ENCODE measurements at places on chromosomes 16 and 17.

DNA sequence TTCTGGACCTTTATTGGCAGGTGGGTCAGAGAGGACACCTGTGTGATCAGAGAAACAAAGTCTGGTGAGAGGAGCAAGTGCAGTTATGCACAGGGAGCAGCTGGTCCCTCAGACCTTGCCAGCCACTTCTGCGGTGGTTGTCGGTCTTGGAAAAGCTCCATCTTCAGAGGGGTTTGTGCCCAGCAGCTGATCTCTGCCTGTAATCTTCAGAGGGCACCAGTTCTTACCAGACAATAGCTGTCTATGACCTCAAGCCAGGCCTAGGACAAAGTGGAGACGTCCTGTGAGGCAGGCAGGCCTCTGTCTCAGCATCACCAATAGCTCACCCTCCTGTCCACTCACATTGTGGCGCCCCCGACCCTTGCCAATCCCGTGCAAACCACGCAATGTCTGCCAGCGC lies 66.5 kb upstream of the TBX2 start:
- DNase-seq, result no peak

- DNase-seq, result no peak
Measured at GRCh38 chr16:10003486-10003885, 178.7 kb downstream of the GRIN2A start.

DNA sequence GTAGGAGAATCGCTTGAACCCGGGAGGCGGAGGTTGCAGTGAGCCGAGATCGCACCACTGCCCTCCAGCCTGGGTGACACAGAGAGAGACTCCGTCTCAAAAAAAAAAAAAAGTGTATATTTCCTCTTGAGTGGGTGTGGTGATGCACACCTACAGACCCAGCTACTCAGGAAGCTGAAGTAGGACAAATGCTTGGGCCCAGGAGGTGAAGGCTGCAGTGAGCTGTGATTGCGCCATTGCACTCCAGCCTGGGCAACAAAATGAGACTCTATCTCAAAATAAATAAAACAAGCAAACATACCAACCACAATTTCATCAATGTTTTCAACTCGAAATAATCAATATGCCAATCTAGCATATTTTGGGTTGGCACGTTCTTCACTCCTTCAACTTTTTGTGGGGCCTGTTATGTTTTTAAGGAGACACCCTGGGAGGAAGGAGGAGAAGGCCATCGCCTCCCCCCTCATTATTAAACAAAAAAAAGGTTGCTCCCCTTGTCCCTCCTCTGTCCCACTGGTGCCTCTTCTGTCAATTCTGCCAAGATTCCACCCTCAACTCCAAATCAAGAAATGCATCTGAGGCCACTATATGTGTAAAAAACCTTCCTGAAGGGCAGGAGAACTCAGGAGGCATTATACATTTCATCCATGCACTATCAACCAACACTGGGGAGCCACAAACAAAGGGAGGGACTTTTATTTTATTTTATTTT lies 52.4 kb upstream of the ATF7IP2 start:
- no peak for DNase-seq

- no peak for DNase-seq
Measured at GRCh38 chr16:89060207-89060794, 33.4 kb upstream of the ACSF3 start.

DNA sequence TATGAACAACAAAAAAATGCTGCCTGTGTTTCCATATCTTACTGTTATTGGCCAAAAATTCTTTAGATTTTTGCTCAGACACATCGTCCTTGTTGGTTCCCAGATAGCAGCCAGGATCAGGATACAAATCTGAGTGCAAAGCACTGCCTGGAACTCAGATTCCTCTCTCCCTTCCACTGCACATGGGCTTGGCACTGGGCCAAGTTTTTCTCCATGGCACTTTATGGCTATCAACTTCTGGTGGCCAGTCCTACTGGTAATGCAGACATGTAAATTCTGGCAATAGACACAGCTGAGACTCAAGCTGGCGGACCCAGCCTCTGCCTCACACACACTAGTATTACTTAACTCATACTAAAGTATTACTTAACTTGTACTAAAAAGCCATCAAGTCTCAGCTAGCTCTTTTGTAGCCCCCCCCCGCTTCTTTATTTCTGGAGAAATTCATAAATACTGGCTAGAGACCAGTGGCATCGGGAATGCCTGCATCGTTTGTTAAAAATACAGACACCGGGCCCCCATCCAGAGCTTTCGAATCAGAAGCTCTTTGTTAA lies 181.2 kb upstream of the COX10 start:
- DNase-seq, result no peak

DNA sequence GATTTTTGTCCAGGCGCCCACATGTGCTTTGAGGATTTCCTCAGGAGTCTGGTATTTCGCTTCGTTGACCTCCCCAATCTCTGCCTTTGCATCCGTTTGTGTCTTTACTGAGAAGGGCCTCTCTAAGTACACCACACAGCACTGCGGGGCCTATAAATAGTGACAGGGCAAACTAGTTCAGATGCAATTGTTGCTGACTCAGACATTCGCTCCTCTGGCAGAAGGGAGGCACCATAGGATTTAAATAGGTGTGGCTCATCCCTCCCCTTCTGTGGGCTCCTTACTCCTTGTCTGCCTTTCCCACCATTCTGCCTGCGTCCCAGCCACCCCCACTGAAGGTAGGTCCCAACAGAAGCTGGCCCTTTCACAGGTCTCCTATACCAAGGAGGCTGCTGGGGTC lies 192.3 kb downstream of the SHISA9 start:
- DNase-seq, result no peak

GRCh38 chr16:20175358-20175757 lies 101.7 kb upstream of the GPR139 start:
- no peak for DNase-seq

GRCh38 chr17:62631936-62632924 lies 4.8 kb downstream of the MRC2 start:
- no peak for DNase-seq

GRCh38 chr17:28693869-28694268 lies 17.8 kb downstream of the PROCA1 start:
- DNase-seq, result no peak
